ENCODE measurements at places on chromosomes 1 and 21.

DNA sequence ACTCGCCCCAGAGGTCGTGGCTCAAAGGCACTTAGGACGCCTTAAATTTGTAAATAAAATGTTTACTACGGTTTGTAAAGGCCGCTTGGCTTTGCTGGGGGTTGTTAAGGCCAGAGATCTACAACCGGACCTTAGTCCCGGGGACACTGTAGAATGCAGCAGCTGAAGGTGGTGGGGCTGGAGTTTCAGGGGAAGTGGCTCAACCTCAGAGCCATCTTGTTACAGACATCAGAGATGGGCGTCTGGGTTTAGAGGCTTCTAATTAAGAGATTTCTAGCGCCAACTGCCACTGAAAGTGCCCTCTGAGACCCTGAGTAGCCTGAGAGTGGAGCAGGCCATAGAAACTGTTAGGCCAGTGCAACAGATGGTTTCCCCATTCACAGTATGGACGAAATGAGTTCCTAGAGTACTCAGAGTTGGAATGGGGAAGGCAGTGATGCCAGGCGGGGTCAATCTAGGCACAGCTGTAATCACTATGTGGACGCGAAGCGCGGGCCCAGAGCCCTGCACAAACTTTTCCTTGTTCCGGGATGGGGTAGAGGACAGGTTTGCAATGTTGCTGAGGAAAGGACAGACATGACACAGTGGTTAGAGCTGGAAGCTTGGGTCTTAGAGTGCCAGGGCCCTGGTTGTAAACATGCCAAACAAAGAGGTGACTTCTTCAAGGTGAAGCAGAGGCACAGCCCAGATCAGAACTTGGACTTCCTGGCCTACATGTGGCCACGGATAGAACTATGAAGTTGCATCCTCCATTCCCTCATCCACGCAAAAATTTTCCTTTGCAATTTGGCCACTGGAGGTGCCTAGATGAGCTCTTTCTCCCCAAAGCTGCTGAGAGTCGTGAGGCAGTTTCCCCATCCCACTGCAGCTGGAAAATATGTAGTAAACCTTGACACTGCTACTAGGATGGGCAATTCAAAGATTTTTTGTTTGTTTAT, 6.0 kb downstream of the HLX start:
- DNase-seq, result peak; percentile 45

DNA sequence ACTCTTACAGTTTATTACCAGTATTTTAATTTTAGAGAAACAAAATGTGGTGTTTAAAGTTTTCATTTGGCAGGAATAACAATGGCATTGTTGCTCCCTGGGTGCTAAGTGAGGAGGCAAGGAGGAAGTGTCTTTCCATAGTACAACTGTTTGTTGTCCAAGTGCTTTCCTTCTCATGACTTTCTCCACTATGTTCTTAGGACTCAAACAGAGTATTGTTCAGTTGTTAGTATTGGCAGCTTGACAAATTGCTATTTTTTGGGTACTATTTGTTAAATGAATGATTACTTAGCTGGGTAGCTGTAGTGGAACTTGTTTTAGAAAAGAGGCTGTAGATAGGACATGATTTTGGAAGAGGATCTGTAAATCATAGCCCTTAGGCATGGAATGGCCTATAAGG, 7.5 kb downstream of the OTUD3 start:
- no peak for DNase-seq

- DNase-seq, result no peak
Measured at GRCh38 chr1:228150461-228151179, 890 bp downstream of the GJC2 start.

DNA sequence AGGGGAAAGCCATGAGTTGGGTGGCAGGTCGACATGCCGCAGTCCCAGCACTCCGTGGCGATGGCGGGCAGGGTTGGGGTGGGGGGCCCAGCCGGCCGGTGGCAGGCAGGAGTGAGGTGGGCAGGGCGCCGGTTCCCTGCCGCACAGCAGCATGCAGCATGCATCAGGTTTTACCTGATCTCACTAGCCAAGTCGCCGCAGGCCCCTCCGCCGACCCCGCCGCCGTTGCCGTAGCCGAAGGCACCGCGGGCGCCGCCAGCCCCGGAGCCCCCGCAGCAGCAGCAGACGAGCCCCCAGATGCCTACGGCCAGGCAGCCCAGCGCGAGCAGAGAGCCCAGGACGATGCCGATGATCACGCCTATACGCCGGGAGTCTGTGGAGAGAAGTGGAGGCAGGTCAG, 6.7 kb downstream of the VSIG8 start:
- DNase-seq, result no peak

DNA sequence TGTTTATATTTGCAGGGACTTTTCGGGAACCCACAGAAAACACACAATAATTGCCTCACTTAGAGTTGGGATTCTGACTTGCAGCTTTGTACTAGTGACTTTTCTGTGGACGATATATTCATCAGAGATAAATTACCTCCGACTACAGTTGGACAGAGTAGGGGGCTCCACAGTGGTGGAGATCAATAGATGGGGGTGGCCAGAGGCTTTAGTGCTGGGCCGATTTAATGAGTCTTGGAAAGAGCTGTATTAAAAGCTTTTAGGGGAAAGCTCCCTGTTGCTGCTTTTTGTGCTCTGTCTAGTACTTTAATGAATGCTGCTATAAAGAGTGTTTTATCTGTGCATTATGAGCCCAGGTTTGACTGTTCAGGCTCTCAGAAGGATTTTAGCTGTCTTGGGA, 359.2 kb upstream of the DPYD start:
- DNase-seq, result no peak

GRCh38 chr1:187891993-187892682, 1063.4 kb downstream of the PLA2G4A start:
- no peak for DNase-seq

DNA sequence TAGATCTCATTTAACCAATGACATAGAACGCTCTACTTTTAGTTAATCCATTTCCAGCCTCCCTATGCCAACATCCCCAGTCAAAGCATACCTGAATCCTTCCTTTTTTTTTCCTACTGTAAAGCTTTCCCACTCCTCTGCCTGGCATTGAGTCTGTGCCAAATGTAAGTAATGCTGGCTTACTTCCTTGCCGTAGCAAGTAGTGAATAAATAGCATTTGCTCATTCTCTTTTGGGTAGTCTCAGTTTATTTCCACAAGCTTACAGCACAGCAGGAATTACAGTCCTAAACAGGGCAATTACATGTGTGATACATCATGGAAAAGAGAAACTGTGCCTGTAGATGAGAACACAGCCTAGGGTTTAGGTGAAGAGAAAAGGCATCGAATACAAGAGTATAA, 352.6 kb upstream of the NEGR1 start:
- no peak for DNase-seq

DNA sequence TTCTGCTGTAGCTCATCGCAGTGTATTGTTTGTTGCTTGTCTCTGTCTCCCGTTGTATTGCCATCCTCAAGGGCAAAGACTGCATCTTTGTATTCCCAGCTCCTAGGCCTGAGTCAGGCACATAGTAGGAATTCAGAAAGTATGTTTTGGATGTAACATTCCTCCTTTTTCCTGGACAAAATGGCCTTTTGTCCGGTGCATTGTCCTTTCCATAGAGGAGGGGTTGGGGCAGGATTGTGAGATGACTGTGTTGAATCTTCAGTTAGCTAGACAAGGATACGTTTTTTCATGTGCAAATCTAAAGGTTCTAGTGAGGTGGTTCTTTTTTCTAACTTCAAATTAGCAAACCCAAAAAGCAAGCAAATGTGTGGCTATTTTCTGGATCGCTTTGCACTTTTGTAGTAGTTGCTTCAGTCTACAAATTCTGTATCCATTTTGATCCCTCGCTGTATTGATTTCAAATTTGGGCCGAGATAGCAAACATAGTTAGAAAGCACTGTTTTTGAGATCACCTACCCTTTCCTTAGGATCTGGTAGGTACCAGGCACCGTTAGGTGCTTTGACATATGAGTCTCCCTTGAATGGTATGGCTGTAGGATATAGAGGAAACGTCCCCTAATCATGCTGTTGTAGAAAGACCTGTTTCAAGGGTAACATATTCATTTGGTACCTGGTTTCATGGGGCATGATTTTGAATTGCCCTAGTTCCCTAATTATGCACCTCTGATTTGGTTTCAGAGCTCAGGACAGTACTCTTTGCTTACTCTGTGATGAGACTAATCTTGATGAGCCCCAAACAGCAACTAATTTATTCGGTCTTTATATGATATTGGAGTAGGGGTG, 1.2 kb downstream of the PPP1R8 start:
- DNase-seq, result no peak

DNA sequence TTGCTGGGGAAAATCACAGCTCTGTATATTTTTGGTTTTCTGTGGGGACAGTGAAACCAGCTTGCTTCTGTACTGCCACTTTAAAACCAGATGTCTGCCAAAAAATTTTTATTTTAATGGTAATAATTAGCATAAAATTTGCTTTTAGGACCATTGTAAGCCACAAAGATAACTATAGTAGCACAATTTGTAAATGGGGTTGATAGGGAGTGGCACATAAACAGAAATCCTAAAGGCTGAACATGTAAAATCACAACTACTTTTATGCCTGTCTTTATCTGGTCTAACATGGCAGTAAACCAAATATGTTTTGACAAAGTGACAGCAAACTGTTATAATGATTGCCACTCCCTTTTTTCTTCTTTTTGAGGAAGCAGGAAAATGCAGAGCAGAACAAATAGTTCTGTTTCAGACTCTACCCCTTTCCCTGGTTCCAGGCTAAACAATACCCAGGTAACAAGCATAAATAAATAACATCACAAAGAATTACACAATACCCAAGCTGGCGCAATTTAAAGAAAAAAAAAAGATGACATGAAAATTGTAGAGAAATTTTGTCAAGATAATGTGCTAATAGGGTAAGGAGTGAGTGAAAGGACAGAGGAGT, 24.0 kb upstream of the CCDC181 start:
- no peak for DNase-seq

GRCh38 chr1:44264451-44264771, 51.1 kb downstream of the DMAP1 start:
- no peak for DNase-seq

- peak; percentile 70 for DNase-seq
Measured at GRCh38 chr1:229028544-229028943, 242.4 kb upstream of the RAB4A start.

DNA sequence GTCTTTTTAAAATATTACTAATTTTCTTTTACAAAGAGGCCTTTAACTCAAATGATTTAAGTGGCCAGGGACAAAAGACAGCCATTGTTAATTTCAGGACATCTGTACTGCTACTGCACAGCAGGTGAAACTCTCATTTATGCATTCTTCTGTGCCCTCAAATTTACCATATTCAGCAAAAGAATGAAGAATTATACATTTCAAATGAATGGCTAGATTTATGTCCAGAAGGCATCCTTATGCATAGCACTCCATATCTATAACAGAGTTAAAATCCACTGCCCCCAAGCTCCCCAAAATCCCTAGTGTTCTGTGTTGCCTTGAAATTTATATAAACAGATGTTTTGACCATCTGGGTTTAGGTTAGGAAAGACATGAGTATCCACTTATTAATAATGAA, 202.6 kb downstream of the DNM3 start:
- no peak for DNase-seq

DNA sequence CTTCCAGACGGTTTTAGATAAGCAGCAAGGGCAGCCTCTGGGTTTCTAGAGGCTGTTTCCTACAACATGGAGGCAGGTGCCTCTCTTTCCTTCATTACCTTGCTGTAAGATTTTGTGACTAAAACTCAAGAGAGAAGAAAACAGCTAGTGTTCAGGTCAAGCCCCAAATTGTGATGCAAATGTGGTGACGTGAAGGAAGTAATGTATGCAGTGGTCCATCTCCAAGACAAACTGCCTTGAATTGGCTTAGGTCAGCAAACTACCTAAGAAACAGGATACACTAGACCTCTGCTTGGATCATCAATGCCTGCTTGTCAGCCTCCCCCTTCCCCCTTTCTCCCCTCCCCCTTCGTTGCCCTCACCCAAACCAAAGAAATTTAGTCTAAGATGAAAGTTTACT, 28.9 kb upstream of the RIPK4 start:
- no peak for DNase-seq

GRCh38 chr1:28249866-28250295, 9.4 kb upstream of the SESN2 start:
- DNase-seq, result no peak

GRCh38 chr1:198677027-198677426, 38.2 kb downstream of the PTPRC start:
- DNase-seq, result no peak

GRCh38 chr1:67174716-67175284, 8.5 kb downstream of the IL23R start:
- DNase-seq, result no peak

DNA sequence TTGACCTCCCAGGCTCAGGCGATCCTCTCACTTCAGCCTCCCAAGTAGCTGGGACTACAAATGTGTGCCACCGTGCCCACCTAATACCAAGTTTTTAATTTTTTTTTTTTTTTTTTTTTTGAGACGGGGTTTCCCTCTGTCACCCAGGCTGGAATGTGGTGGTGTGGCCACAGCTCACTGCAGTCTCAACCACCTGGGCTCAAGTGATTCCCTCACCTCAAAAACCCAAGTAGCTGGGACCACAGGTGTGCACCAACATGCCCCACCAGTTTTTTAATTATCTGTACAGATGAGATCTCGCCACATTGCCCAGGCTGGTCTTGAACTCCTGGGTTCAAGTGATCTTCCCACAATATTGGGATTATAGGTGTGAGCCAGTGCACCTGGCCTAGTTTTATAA, 22.7 kb downstream of the PTP4A2 start:
- DNase-seq, result no peak

All from ecto neural progenitor cell (in vitro differentiated cells).